ENCODE measurements at places on chromosomes 6 and 20. TPM values are rescaled to one million over a fixed set of nuclear protein-coding genes. Genes with fewer than 3 reads are reported as not detected.

GRCh38 chr6:10655508-10656055 lies 38.8 kb downstream of the C6orf52 start:
- no peaks in the 10 kb centered on the region for H3K27me3 ChIP-seq
- no peak for DNase-seq
- no peaks in the 10 kb centered on the region for H3K36me3 ChIP-seq
- H3K4me3 ChIP-seq, result no peak overlapping the region

DNA sequence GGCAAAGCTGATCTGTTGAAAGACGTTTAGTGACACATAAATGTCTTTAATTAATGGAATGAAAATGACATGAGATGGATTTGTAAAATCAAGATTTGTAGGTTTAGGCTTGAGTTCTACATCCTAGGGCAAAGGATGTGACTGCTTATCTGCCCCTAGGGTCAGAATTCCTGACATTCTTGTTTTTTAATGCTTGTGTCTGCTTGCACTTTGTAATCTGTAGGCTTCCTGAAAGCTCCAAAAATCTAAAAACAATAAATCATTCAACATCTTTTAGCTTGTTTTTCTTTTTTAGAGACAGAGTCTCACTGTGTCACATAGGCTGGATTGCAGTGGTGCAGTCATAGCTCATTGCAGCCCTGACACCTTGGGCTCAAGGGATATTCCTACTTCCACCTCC lies 107.9 kb upstream of the MLIP start:
- no peak overlapping the region for H3K27ac ChIP-seq
- H3K36me3 ChIP-seq, result no peaks in the 10 kb centered on the region
- H3K4me3 ChIP-seq, result no peak overlapping the region
- no peaks in the 10 kb centered on the region for H3K27me3 ChIP-seq
- no peak for DNase-seq

DNA sequence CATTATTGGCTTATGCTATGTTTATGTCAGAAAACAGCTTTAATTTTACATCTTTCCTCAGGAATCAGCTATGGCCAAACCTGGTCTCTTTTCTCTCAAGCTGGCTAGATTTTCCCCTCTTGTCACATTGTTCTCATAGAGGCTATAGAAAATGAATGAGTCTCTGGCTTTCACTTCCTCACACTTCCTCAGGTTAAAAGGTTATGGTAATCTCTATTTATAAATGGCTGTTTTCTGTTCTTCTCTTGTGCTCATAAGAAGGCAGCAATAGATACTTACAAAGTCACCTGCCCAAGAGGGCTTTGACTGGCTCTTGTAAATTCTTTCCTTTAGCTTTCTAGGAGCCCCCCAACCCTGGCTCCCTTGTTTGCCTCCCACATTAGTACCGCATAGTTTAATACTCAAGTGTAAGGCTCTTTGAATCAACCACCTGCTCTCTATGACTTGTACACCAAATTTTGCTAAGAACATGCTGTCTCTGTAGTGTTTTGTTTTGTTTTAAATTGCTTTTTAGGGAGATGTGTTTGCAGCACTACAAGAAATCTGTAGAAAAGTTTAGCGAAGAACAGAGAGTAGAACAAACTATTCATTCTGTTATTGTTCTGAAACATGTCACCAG lies 897.4 kb upstream of the CITED2 start:
- no peaks in the 10 kb centered on the region for H3K36me3 ChIP-seq
- no peak for DNase-seq
- no peak overlapping the region for H3K27ac ChIP-seq
- H3K27me3 ChIP-seq, result no peaks in the 10 kb centered on the region

- H3K27me3 ChIP-seq, result no peaks in the 10 kb centered on the region
- peak overlapping the region; percentile 57 for H3K27ac ChIP-seq
- no peak overlapping the region for H3K4me3 ChIP-seq
- no peaks in the 10 kb centered on the region for H3K36me3 ChIP-seq
- H3K4me1 ChIP-seq, result no peaks in the 10 kb centered on the region
These were observed 47.4 kb downstream of the BMP5 start for GRCh38 chr6:55827818-55828522.

NOTCH4 gene
- total RNA-seq, result 18.2 TPM

DNA sequence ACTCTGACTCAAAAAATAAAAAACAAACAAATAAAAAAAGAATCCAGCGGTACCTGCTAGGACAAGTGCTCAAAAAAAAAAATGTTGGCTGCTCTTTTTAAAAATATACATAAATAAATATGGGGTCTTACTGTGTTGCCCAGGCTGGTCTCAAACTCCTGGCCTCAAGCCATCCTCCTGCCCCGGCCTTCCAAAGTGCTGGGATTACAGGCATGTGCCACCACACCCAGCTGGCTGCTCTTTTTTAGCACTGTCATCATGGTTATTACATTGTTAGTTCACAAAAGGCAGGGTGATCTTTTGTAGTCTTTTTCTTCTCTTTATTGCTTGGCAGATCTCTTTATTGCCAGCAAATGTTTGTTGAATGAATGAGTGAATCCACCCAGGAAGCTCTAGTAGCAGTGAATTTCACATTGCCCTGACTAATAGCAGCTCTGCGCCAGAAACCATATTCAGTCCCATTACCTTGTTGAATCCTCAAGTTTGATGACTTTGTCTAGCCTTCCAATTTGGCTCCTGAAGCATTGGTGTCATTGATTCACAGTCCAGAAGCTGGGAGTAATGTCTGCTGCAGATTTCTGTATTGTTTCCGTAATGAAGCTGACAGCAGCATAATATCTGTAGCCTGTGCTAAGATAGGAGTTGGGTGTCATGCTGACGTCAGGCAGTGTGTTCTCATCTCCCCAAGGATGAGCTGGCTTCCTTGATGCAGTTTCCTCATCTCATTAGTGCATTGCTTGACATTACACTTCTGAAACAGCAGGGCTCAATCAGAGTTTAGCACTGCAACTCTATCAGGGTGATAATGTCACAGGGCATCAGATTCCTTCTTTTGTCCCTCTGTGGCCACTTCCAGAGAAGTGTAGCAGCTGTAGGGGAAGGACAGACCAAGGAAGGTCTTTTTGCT lies 84.9 kb upstream of the TGM3 start:
- H3K4me1 ChIP-seq, result peaks cover 4% of the 10 kb centered on the region
- no peak for DNase-seq
- no peak overlapping the region for H3K4me3 ChIP-seq
- H3K27me3 ChIP-seq, result peaks cover 20% of the 10 kb centered on the region
- H3K27ac ChIP-seq, result no peak overlapping the region

GRCh38 chr6:129130959-129131681 lies 248.2 kb downstream of the LAMA2 start:
- peaks cover 37% of the 10 kb centered on the region for H3K4me1 ChIP-seq
- H3K27ac ChIP-seq, result peak overlapping the region; percentile 69
- DNase-seq, result peak; percentile 79

DNA sequence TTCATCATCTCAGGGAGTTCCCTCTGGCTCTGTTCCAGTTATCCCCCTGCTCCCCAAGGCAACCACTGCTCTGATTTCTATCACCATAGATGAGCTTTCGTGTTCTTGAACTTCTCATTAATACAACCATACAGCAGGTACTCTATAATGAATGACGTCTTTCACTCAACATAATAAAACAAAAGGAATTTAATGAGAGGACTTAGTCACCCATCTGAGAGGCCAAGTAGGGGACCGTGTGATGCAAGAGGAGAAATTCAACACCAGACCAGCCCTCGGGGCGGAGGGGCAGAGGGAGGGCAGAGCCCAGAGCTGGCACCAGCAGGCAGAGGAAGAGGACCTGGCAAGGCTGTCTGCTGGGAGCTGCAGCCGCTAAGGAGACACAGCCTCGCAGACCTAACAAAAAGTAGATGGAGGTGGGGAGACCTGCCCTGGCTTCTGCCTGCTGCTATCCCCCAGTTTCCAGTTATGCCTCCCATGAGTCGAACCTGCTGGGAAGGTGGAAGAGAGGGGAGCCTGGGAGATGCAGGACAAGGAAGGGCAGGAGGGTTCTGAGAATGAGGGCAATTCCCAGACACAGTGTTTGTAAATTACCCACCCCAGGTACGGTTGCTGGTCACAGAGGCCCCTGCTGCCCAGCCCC lies 13.8 kb downstream of the CCN5 start:
- no peak overlapping the region for H3K4me3 ChIP-seq
- H3K27me3 ChIP-seq, result no peaks in the 10 kb centered on the region
- H3K36me3 ChIP-seq, result no peaks in the 10 kb centered on the region
- peak overlapping the region; percentile 54 for H3K27ac ChIP-seq
- H3K4me1 ChIP-seq, result peaks cover 38% of the 10 kb centered on the region

DNA sequence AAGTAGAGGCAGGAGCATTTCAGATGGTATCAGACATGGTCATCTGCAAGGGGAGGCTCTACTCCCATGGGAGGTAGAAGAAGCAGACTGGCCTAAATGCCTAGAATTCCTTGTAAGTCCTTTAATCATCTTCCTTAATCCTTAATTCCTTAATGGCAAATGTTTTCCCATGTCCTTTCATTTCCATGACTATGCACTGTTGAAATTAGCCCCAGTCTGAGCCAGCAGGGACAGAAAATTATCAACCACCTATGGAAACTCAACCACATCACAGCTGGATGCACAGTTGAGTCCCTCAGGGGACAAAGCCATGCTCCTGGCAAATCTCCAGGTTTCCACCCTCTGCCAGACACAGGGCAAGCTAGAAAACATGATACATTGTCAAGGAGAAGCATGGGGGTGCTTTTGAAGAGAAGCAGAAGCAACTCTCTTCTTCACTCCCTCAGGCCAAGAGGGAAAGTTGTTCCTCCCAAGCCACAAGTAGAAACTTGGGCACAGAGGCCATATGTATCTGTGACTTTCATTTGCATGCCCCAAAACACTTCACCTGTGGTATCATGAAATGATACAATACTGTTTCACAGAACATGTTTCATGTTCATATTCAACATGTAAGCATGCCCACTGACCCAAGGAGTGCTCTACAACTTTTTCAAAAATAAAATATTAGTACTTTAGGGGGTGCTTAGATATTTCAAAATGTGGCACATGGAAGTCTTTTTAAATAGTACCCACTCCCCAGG lies 683.6 kb downstream of the KIF16B start:
- no peaks in the 10 kb centered on the region for H3K4me1 ChIP-seq
- no peaks in the 10 kb centered on the region for H3K27me3 ChIP-seq
- H3K36me3 ChIP-seq, result no peaks in the 10 kb centered on the region
- H3K4me3 ChIP-seq, result no peak overlapping the region
- DNase-seq, result no peak

- no peaks in the 10 kb centered on the region for H3K36me3 ChIP-seq
- peaks cover 8% of the 10 kb centered on the region for H3K4me1 ChIP-seq
- no peak overlapping the region for H3K27ac ChIP-seq
These were observed 53.1 kb upstream of the FAM83D start for GRCh38 chr20:38873050-38873581.

ACTR5 gene
- total RNA-seq, result 6.3 TPM

MEI4 gene
- not detected for total RNA-seq

- no peak overlapping the region for H3K27ac ChIP-seq
- H3K27me3 ChIP-seq, result no peaks in the 10 kb centered on the region
- H3K36me3 ChIP-seq, result no peaks in the 10 kb centered on the region
- H3K4me3 ChIP-seq, result no peak overlapping the region
- H3K4me1 ChIP-seq, result no peaks in the 10 kb centered on the region
These were observed 137.3 kb downstream of the TMEM200A start for GRCh38 chr6:130503146-130503545.

DNA sequence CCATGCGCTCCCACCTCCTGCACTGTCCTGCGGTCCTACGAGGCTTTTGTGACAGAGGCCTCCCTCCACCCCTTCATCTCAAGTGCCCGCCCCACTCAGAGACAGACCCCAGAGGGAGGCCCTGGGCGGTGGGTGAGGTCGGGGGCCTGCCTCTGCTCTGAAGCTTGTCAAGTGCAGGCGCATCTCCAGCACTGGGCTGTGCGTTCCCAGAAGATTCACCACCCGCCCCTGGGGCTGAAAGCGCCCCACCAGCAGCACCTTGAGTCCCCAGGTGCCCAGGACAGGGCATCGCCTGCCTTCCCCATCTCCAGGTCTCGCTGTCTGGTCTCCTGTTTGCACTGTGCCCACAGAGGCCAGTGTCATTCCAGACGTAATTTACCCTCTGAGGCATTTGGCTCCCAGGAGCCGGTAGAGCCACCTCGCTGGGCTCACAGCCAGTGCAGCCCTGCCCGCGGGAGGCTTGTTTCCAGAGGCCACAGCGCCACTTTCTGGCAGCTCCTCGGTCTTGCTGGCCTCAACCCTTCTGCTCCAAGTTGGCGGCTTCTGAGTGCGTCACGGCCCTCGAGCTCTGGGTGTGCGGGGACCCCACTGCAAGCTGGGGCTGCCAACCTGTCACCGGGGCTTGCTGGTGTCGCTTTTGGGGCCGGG lies 191.1 kb downstream of the TAF4 start:
- no peaks in the 10 kb centered on the region for H3K4me1 ChIP-seq
- no peak for DNase-seq
- H3K4me3 ChIP-seq, result no peak overlapping the region
- no peaks in the 10 kb centered on the region for H3K27me3 ChIP-seq
- no peaks in the 10 kb centered on the region for H3K36me3 ChIP-seq

DNA sequence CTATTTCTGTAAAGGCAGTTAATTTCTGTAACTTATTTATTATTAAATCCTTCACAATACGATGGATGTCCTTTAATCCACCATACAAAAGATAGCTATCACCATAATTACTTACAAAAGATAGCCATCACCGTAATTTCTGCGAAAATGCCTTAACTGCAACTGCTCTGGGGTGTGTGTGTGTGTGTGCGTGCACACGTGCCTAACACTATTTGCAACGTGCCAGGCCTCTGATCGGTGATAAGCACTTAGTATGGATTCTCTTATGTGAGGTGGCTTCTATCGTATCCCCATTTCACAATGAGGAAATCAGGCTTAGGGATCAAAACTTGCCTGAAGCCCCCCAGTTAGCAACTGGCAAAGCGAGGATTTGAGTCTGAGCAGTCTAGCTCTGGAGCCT lies 67.1 kb upstream of the RBM24 start:
- H3K27me3 ChIP-seq, result no peaks in the 10 kb centered on the region
- no peak for DNase-seq
- peaks cover 22% of the 10 kb centered on the region for H3K4me1 ChIP-seq
- no peak overlapping the region for H3K4me3 ChIP-seq
- no peak overlapping the region for H3K27ac ChIP-seq

DNA sequence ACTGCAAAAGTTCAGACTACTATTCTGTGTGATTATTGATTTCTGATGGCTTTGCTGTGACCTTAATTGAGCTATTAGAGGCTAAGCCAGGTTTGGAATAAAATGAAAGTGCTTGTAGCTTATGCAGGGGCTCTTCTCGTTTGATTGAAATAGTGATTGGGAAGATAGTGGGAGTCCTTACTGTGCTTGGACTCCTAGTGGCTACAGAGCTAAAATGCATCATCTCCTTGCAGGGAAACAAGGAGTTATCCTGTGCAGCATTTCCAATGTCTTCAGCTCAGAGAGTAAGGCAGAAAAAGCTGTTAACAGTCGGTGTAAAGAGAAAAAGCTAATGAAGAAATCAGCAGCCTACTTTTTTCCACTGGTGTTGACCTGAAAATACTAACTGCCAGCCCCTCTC lies 173.5 kb downstream of the SLC35F1 start:
- no peak overlapping the region for H3K4me3 ChIP-seq
- no peak overlapping the region for H3K27ac ChIP-seq
- no peaks in the 10 kb centered on the region for H3K27me3 ChIP-seq
- no peaks in the 10 kb centered on the region for H3K4me1 ChIP-seq
- no peak for DNase-seq
- no peaks in the 10 kb centered on the region for H3K36me3 ChIP-seq

GRCh38 chr20:53129563-53129962 lies 157.4 kb downstream of the TSHZ2 start:
- no peak for DNase-seq
- H3K27ac ChIP-seq, result no peak overlapping the region

OLIG3 gene
- total RNA-seq, result not detected

PROKR2 gene
- total RNA-seq, result not detected

- no peak overlapping the region for H3K27ac ChIP-seq
- no peak overlapping the region for H3K4me3 ChIP-seq
- no peaks in the 10 kb centered on the region for H3K4me1 ChIP-seq
- H3K27me3 ChIP-seq, result no peaks in the 10 kb centered on the region
These were observed 359.8 kb downstream of the EPM2A start for GRCh38 chr6:145375502-145375901.

All from gastrocnemius medialis (tissue), 4 donors.